ENCODE measurements at places on chromosomes 2 and 18.

DNA sequence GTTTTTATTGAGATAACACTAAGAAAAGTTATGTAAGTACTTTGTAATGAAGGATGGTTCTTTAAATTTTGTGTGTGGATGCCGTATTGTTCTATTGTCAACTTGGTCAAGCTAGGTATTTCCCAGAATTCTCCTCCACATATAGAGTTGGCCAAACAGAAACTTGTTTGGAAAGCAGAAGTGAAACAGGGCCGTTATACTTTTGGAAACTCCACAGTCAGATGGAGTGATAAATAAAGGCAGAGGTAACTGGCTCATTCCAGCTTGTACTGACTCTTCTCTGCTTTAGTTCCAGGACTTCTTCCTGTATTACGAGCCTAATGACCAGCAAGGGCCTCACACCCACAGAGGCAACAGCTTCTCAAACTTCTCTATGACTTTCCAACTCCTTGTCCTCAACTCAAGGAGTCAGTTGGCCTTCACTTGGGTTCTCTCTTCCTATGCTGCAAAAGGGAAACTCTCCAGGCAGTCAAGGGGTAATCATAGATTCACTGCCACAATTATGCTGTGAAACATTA, 16.4 kb upstream of the STARD7 start:
- DNase-seq = no peak

GRCh38 chr18:29259838-29260237, 1082.9 kb upstream of the CDH2 start:
- DNase-seq = no peak

GRCh38 chr2:60047944-60048525, 505.4 kb downstream of the BCL11A start:
- DNase-seq = no peak

DNA sequence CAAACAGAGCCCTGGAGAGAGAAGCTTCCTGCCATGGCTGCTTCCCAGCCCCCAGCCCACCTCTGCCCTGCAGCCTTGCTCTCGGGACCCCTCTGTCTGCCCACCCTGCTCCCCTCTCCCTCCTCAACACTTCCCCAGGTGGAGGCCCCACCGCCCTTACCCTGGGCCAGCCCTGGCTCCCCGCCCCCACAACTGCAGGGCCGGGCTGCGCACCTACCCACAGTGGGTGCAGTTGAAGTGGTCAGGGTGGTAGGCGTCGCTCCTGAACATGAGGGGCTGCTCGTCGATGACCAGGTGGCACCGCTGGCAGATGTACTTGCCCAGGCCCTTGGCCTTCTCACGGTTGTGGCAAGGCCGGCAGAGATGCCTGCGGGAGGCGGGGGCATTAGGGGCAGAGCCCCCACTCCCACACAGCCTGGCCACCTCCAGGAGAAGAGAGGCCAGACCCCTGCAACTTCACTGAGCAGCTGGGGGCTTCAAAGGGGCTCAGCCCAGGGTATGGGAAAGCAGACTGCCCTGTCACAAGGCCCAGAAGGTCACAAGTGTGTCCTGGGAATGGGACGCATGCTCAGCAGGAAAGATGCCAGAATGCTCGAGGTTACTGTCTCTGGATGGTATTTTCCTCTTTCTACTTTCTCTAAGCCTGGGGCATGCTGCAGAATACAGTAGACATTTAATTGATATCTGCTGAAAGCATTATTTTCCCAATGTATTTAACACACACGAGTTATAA, 3.1 kb upstream of the GPR17 start:
- DNase-seq = no peak

DNA sequence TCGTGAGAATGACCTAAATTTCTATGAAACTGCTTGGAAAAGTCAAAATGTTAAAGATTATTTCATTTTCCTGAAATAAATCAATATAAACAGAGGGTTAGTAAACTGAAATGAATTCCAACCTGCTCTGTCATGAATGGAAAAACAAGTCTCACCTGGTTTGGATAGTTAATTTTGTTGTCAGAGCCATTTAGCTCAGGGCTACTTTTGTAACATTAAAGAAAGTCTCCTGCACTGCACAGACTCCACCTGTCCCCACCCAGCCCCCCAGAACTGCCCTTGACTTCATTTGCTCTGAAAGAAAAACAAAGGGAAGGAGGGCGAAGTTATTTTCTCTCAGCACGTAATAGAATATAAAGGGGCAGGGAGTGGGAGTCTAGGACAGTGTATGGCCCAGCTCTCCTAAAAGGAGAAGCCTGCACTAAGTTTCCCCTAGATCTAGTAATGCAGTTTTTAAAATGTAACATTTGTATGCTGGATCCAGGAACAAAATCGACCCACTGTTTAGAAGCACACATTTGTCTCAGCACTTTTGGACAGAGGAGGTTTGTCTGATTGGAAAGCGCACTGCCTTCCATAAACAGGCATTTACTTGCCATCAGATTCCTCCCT, 54.2 kb upstream of the ACSL3 start:
- DNase-seq = no peak

GRCh38 chr2:86360776-86361175, 23.4 kb upstream of the REEP1 start:
- no peak for DNase-seq

GRCh38 chr2:43851011-43851980, 12.5 kb downstream of the ABCG8 start:
- no peak for DNase-seq

GRCh38 chr2:172919732-172920131, 155.9 kb upstream of the MAP3K20 start:
- no peak for DNase-seq

All from T-helper 2 cell (primary cell).